Cortex of kidney (tissue), 1 donor: ENCODE measurements at places on chromosomes 12 and 14.

GRCh38 chr12:12691549-12691948, 4.4 kb downstream of the GPR19 start:
- DNase-seq: no peak

- no peak for DNase-seq
Measured at GRCh38 chr14:24662753-24663152, 28.8 kb upstream of the GZMB start.

DNA sequence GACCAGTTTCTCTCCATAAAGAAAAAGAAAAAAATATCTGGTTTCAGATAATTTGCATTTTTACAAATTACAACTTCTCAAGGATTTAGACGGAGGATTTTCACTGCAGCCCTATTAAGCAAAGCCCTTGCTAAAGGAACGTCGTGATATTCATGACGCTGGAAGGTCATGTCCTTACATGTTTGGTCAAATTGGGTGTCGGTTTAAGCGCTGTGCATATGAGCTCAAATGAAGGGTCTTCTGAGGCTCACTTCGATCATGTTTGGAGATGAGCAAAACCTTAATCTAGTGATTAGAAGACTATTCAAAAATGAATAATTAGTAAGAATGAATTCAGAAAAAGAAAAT, 67.3 kb upstream of the USP15 start:
- no peak for DNase-seq

GRCh38 chr14:96130854-96131253, 73.8 kb upstream of the BDKRB2 start:
- DNase-seq: no peak

- no peak for DNase-seq
Measured at GRCh38 chr14:59320763-59321625, 132.5 kb downstream of the DAAM1 start.

DNA sequence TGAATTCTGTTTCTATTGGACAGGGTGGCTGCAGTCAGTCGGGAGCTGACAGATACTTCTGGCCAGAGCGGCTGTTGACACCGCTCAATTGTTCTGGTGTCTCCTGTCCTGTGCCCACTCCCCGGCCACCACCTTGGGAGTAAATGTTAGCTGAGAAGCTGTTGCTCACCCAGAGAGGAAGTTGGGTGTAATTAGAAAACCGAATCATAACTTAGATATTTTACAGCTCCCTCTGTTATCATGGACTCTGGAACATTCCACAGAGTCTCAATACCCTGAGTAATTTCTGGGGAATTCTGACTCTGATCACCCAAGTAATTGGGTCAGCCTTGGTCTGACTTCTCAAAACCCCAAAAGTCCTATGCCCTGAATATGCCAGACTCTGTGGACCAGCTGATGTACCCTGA, 58.3 kb upstream of the RFLNA start:
- DNase-seq: no peak

DNA sequence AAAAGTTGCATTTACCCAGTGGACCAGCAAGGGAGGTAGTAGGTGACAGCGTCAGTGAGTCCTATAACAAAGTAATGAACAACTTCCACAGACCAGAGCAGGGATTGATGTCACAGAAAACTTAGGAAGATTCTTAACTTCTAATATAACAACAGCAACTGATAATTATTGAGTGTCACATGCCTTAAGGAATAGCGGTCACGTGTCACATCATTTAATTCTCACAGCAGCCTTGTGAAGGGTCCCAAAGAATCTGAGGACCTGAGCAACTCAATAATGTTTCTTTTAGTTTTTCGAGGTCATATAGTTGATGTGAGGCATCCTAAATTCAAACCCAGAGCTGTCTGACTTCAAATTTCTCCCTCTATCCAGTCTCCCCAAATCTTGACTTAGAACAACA, 422.2 kb downstream of the EGLN3 start:
- no peak for DNase-seq

DNA sequence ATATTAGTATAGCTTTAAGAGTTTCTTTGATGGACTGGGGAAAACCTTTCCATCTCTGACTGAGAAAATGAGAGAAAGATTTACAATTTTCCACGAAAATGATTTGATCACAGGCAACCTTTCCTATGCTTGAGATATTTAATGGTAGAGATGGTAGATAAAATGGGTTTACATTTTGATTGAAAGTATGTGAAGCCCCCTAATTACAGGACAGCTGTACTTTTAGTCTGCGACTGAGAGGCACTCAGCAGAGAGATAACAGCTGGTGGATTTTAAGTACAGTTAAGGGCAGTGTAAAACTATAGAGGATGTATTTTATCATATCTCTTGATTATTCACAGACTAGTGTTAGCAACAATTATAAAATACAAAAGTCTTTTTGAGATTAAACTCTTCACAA, 40.7 kb downstream of the C12orf50 start:
- DNase-seq: no peak

- no peak for DNase-seq
Measured at GRCh38 chr12:67193704-67194103, 75.5 kb upstream of the CAND1 start.

GRCh38 chr14:54364555-54365415, 32.0 kb upstream of the CDKN3 start:
- no peak for DNase-seq

DNA sequence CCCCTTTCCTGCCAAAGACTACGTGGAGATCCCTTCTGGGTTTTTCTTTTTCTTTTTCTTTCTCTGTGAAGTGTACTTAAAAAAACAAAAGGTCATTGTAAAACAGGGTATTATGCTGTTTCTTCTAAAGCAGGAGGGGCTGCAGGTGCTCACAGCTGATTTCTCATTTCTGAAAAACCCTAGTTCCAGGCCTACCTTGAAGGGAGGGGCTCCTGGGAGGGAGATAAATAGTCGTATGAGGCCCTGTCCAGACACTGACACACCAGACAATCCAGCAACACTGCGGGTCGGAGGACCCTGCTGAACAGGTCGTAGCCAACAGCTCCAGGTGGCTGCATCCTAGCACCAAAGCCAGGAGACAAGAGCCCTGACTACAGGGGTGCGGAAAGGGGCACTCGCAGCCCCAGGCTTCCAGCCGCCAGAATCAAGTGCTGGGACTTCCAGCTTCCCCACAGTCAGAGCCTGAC, 41.1 kb downstream of the PSMA6 start:
- DNase-seq: no peak
